RPMI8226 (cell line): ENCODE measurements at places on chromosomes 5 and 9.
A peak's percentile ranks its signal among the peaks of the same experiment; 100 is the strongest.

DNA sequence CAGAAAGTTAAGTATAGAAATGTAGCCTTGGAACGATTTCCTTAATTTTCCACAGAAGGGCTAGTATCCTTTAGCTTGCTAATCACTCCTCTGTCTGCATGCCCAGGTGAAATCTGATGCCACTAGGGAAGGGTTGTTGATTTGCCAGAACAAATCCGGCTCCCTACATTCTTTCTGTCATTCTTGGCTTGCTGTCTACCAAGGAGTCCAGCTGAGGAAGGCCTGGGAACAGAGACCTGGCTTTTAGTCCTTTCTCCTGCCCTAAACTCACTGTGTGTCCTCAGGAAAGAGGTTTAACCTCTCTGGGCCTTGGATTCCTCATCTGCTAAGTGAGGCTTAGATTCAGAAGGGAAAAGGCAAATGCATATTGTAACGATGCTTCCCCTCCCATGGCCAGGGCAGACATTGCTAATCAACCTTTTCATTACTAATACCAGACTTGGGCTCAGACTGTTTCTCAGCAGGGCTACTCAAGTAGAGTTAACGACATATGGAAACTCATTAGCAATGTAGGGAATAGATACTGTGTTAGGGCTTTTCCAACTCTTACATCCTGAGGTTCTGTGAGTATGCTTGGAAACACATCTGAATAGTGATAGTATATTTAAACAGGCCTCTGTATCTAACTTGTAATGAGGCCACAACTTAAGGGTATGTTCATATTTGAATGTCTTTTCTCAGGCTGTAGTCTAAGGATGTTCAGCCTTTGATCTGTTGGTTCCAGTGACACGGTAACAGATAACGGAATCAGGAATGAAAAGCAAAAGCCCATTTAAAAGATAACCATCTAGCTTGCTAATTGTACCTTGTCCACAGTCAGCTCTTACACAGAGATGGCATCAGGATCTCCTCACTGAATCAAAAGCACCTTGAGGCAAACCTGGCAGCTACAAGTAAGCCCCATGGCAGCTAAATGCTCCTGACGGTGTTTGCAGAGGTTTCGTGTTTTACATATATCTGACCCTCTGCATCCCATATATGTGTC lies 4.1 kb downstream of the GALNT10 start:
- DNase-seq: no peak

GRCh38 chr9:21266733-21267484 lies 27.1 kb upstream of the IFNA14 start:
- DNase-seq: no peak

DNA sequence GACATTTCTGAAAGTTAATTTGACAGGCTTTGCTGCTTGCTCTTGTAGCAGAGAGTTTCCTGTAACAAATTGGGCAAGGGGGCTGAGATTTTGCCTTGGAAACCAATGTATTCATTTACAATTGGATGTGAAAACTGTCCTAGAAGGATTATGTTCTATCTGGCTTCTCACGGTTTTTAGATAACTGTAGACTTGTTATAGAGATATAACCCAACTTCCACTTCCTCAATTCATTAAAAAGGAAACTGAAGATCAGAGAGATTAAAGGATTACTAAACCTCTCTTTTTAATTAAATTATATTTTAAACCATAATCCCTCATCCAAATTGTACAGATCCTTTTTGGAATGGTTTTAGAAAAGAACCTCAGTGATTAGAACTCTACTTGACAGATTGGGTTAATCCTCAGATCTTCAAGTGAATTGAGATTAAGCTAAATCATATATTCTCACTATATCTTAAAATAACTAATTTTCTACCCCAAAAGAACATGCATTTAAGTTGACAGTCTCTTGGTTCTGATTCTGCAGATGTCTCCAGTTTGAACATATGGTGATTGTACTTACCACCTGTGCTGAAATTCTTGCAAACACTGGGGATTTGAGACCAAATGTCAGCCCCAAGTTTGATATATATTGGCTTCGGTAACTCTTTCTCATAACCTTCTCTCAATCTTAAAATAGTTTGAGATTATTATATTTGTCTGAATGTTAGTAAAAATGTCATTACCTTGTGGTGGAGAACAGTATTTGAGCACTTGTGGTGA lies 130.1 kb upstream of the C9orf72 start:
- DNase-seq: no peak

DNA sequence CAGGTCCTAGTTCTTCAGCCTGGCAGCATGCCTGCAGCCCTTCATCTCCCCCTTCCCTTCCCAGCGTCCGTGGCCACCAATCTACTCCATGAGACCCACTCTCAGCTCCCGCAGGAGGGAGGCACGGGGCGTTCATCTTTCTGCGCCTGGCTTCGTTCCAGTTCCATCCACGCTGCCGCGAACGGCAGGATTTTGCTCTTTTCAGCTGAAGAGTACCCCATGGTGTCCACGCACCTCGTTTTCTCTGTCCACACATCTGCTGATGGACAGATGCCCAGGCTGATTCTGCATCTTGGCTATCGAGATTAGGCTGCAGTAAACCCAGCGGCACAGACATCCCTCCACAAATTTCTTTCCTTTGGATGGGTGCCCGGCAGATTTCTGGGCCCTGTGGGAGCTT lies 30.5 kb upstream of the NKD2 start:
- no peak for DNase-seq

- DNase-seq: peak; percentile 73
Measured at GRCh38 chr5:106875591-106876297, 795.0 kb downstream of the EFNA5 start.

- DNase-seq: no peak
Measured at GRCh38 chr5:132779961-132780360, 2.9 kb upstream of the SEPTIN8 start.

- DNase-seq: no peak
Measured at GRCh38 chr9:113695440-113695851, 180.7 kb upstream of the ZNF618 start.

- DNase-seq: no peak
Measured at GRCh38 chr5:21649969-21650368, 1203.2 kb downstream of the CDH12 start.

- DNase-seq: no peak
Measured at GRCh38 chr5:72525816-72526215, 18.6 kb upstream of the ZNF366 start.

- no peak for DNase-seq
Measured at GRCh38 chr5:54195701-54196100, 114.7 kb downstream of the ARL15 start.

DNA sequence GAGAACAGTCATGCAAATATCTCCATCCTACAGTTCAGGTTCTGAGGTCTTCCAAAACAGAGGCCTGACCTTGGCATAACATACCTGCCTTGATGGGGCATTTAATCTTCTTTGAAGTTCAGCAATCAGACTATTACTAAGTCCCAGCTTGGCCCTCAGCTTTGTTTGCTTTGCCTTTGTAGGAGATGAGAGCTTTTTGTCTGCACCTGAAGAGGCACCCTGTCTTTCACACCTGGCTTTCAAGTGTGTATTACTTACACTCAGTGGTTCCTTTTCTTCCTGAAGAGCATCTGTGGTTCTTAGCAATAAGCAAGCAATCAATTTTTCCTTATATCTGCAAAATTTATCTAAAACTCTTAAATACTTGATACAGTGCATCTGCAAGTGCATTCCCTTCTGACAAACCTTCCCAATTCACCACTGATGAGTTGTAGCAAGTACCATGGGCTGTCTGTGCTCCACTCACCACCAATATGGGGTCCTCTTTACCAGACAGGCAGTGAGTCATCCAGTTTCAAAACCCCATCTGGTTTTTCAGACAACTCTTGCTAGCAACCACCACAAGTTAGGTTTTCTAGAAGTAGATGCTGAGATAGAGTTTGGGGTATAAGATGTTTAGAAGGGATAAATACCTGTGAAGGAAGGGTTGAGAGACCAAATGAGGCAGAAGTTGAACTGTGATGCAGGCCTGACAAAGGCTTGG lies 100.2 kb downstream of the HINT1 start:
- DNase-seq: no peak

GRCh38 chr5:14801792-14802191 lies 69.8 kb downstream of the ANKH start:
- no peak for DNase-seq

DNA sequence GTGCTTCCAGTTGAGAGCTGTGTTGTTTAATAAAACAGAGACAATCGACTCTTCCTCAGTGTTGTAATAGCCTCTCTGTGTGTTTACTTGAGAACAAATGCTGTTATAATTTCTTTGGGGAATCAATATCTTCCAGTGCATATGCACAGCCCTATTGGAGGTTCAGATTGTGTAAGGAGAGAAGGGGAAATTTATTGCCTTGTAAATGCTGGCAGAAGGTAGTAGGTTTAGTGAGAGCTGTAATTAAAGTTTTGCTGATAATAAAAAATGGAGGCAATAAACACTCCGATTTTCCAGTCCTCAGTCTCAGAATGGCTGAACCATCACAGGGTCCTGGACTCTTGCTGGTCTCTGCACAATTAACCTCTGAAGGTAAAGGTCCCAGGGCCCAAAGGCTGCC lies 128.3 kb downstream of the C5orf15 start:
- DNase-seq: no peak

DNA sequence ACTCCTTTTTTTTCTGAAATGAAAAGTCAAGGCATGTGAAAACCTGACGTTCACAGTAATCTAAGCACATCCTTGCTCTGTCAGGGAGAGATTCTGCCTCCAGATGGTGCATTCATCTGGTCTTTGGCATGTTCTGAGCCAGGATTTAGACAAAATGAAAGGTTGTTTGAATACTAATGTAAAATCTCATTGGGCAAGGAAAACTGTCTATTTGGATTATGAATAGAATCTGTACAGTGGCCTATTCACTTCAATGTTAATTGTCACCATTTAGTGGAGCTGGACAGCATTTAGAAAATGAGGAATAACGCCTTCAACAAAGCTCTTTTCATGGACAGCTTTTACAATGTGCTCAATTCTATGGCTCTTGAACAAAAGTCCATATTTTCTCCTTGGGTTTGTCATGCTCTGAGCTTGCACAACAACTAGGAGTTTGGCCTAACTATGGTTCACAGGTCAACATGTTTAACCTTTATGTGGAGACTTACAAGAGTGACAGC lies 28.9 kb downstream of the ARHGEF28 start:
- no peak for DNase-seq

DNA sequence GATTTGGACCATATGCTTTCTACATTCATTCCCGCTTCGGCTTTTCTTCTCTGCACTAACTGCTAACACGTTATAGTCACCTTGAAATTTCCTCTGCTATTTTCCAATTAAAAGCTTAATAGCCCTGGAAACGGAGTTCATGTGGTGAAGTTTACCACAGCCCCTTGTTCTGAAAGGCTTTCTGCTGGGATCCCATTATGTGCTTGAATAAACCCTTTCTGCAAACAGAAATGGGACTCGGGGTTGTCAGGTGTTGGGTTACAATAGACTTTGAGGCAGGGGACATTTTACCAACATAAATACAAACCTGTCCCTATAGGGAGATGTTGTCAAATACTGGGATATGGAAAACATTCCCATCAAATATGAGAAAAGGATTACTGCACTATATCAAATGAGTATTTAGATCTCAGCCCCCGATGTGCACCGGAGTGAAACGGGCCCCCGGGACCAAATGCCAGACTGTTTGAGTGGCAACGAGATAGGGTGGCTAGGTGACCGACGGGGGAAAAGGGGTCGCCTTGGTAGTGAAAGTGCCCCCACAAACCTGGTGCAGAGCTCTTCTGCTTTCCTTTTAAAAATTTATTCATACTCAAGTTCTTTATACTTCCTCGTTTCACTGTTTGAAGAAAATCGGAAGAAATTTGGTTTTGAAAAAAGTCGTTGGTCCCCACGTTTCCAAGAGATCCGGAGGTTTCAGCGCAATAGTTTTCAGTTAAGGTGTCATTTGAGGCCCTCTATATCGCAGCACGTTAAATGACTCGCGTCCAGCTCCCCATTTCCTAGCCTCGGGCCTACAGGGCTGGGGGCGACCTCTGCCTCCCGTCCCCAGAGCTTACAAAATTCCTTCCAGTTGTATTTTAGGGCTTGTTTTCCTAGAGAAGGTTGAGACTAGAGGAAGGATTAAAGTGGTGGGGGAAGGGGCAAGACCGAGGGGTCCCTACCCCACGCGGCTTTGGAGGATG lies 2.1 kb upstream of the DMRT3 start:
- no peak for DNase-seq

DNA sequence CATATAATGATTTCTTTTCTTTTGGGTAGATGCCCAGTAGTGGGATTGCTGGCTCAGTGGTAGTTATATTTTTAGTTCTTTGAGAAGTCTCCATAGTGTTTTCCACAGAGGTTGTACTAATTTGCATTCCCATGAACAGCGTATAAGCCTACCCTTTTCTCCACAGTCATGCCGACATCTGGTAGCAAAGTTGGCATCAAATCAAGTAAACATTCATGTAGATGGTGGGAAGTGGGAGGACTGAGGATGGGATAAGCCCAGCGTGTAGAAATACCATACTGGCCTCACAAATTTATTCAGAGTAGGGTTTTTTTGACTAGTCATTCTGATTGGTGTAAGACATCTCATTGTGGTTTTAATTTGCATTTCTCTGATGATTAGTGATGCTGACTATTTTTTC lies 115.4 kb downstream of the EGFLAM start:
- no peak for DNase-seq

DNA sequence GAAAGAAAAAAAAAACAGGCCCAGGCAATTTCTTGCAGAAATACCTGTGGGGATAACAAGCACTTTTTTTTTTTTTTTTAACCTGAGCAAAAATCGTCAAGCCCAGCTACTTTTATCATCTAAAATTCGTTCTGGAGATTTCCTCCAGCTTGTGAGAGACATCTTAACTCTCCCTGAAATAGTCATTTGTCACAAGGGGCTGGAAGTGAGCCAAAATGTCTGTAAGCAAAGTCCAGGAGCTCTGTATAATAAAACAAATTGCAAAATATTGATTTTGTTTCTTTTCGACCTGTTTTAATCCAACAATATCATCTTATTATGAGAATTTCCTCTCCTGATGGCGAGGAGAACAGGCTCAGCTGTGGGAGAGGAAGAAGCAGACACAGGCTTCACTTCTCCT lies 168.4 kb downstream of the TTLL11 start:
- DNase-seq: no peak

GRCh38 chr5:168974082-168974481 lies 326.9 kb downstream of the SLIT3 start:
- DNase-seq: no peak

- DNase-seq: no peak
Measured at GRCh38 chr5:43006424-43007202, 33.5 kb downstream of the ANXA2R start.

GRCh38 chr5:180519098-180519497 lies 24.9 kb downstream of the CNOT6 start:
- DNase-seq: no peak

GRCh38 chr5:38134810-38135209 lies 123.5 kb upstream of the EGFLAM start:
- no peak for DNase-seq
